ENCODE measurements at places on chromosomes 12 and 14.
A peak's percentile ranks its signal among the peaks of the same experiment; 100 is the strongest.

DNA sequence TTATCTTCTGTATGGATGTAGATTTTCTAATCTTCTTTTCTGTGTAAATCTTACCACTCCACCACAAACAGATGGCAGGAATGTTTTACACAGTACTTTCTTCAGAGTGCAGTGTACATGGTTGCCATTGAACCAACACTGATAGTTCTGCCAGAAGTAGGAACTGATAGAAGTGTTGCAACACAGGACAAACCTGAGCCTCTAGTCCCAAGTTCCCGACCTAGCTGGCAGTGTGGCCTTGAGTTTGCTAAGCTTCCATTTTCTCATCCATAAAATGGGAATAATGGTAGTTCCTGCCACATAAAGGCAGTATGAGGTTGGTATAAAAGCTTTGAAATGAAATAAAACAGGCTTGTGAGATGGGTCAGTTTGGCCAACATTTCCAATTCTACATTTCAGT lies 50.8 kb upstream of the SAV1 start:
- DNase-seq = no peak

DNA sequence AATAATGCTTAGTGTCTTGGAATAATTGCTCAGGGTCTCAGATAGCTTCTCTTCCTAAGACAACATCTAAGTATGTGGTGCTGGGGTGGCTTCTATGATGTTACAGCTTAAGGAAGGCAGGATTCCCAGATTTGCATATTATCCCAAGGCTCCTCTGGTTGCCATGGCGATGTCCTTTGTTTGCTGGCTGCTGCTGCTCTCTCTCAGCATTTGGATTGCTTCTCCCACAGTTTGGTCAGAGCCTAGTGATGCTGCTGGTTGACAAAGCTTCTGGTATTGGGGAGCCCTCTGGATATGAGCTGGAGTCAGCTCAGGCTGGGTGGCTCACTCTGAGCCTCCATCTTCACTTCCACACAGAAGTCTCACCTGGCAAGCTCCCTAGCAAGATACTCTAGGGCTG lies 56.4 kb upstream of the FBXO33 start:
- peak; percentile 17 for DNase-seq

- DNase-seq = no peak
Observed at GRCh38 chr14:90608929-90609341, 207.3 kb downstream of the TTC7B start.

- DNase-seq = peak; percentile 11
Observed at GRCh38 chr12:88579161-88579517, 1.1 kb downstream of the KITLG start.

DNA sequence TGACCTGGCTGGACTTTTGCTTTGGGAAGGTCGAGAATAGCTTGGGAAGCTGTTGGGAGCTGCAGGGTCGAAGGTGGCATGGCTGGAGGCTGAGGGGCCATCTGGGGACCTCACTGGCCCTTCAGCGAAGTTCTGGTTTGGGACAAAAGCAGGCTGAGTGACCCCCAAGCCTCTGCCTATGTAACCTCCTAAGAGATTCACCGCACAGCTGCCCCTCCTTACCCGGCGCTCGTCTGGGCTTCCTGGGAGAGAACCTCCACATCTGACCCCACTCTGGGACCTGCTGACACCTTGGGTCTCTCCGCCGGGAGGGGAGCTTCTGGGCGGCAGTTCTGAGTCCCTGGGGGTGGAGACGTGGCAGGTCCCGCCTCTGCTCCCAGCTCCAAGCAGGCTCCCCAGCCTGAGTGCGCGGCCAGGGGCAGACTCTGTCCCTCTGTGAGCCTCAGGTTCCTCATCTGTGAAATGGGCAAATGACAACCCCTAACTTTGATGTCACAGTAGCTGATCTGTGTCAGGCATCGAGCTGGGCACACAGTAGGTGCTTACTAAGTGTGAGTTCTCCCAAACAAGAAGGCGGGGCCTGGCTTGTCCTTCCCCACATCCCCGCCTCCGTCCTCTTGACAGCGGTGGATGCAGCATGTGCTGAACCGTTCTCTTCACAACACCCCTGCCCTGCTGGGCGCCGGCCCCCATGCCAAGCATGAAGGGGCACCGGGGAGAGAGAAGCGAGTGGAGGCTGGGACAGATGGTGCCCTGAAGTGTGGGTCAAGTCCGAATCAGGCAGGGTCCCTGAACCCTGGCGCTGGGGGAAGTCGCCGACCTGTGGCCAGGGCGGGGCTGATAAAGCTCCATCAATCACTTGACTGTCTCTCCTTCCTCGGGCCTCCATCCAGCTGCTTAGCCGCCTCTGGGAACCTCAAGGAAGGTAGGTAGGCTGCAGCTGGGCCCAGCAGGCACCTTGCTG lies 3.8 kb downstream of the EXOC3L4 start:
- DNase-seq = no peak

DNA sequence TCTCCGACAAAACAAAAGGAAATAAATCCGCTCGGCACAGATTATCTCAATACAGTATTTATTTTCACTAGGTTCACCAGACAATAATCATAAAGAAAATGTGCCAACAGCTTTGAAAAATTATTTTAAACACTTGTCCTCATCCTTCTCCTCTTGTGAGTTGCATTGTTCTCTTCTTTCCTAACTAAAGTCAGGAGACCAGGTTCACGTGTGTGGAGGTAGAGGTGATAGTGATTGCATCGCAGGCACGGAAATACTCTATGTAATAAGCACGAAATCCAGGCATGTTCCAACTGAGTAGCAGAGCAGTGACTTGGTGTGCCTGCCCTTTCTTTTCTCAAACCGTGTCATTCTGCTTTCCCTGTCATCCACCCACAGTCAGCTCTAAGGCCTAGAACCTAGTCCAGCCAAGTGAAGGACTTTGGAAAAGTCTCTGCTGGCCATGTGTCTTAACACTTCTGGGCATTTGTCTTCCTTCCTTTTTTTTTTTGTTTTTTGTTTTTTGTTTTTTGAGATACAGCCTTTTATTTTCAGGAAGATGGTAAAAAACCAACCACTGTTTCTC lies 939 bp upstream of the SEL1L start:
- DNase-seq = no peak

DNA sequence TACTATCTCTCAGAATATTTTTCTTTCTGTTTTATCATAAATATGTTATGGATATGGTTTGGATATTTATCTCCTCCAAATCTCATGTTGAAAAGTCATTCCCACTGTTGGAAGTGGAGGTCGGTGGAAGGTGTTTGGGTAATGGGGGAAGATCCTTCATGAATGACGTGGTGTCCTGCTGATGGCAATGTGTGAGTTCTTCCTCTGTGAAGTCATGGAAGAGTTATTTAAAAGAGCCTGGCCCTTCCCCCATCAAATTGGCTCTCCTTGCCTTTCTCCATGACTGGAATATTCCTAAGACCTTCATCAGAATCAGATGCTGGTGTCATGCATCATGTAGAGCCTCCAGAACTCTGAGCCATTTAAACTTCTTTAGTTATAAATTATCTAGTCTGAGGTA lies 1291.6 kb downstream of the FSCB start:
- DNase-seq = no peak

DNA sequence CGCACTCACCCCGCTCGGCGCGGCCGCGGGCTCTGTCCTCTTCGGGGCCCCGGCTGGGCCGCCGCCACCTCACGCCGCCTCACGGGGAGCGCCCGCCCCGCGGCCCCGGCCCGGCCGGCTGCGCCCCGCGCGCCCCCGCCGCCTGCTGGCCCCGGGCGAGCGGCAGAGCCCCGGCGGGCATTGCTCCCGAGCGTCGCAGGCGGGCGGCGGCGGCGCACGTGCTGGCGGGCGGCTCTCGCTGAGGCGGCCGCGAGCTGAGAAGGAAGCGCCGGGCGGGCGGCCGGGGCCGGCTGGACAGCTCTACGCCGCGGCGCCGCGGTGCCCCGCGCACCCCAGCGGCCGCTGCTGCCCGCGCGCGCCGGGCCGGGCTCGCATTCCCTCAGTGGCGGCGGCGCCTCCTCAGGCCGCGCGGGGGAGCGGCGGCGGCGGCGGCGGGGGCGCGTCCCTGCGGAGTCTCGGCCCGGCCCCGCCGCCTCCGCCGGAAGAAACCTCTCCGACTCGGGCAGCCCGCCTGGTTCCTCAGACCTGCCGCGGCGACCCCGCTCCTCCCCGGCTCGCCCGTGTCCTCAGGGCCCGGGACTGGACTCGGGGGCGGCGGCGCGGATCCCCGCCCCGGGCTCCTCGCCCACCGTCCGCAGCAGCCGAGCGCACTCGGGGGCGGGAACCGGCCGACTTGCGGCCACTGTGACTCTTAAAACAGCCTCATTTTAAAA lies at the start of gene PITPNM2:
Gene PITPNM2, minus strand, starts transcription at position 347 of the 713 bp plus-strand sequence. CDS start 116,500 bp downstream, outside the sequence.
- no peak for DNase-seq

DNA sequence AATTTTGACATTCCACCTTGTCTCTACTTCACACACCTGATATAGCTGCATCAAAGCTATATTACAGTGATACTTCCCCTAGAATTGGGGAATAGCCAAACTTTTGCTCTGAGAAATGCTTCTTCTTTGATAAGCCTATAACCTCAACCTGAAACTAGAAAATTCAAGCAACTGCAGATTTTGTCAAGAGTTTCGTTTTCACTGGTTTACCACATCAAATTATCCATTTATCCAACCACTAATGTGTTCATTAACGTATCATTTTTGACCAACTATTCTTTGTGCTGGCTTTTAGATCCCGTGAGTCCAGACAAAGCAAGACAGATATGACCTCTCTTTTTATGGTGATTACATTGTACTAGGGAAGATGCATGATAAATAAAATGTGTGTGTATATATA lies 13.5 kb upstream of the TAS2R46 start:
- no peak for DNase-seq
